ENCODE measurements at places on chromosomes 13 and 19.

- DNase-seq: no peak
These were observed 5.9 kb upstream of the CIRBP start for GRCh38 chr19:1263188-1263587.

DNA sequence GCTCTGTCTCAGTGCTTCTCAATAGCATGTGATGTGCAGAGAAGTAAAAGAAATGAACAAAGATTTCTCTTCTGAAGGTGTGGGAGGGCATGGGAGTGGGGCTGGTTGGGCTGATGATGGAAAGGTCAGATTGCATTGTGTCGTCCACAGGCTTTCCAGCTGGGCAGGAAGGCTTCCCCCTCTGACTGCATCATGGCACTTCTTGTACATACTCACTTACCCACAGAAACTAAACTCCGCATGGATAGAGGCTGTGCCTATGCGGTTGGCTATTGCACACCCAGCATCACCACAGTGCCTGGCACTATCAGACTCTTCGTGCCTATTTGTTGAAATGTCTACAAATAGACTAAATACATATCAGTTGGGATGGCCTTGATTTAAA is 24.4 kb upstream of the TNFSF11 start:
- no peak for DNase-seq

GRCh38 chr13:92640936-92641335 is 585.7 kb upstream of the GPC6 start:
- DNase-seq: no peak

DNA sequence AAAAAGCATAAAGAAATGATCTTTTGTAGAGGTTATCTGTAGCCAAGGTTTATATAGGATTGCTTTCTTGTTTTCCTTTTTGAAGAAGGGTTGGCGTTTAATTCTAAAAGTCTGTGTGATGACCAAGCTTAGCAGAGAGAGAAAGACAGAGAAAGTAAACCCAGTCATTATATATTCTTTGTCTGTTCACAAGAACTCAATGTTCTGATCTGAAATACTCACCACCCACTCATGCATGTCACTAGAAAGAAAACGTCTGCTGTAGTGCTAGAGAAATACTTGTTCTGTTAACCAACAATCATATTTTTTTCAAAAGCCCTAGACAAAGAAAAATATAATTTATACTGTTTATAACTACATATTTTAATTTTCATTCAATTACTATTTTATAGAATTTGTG is 173.7 kb upstream of the SLITRK5 start:
- no peak for DNase-seq

All from lung (tissue), 17 donors.